ENCODE measurements at places on chromosomes 12 and 14. TPM values are rescaled to one million over a fixed set of nuclear protein-coding genes. Genes with fewer than 3 reads are reported as not detected.

- DNase-seq: no peak
Measured at GRCh38 chr12:11832093-11832492, 182.6 kb downstream of the ETV6 start.

- peak; percentile 52 for DNase-seq
Measured at GRCh38 chr14:58747181-58747580, 109.4 kb downstream of the DACT1 start.

- DNase-seq: no peak
Measured at GRCh38 chr12:106981788-106982187, 5.2 kb downstream of the MTERF2 start.

DNA sequence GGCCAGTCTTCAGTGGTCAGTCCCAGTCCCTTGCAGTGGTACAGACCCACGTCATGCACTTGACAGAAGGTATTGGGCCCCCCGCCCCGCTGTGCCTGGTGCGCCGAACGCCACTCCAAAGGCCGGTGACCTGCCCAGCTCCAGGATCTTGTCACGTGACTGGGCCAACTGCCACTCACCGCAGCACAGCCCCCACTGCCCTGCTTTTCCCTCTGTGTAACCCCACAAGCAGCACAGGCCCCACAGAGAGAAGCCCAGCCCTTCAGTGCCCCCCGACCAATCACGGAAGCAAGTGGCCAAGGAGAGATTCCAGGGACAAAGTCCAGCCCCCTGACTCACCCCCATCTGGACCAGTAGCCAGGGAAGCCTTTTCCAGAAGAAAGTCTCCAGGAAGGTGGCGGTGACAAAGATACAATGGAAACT, 498 bp downstream of the GPR132 start:
- DNase-seq: no peak

KMT2D gene
- total RNA-seq: 138 TPM

DNA sequence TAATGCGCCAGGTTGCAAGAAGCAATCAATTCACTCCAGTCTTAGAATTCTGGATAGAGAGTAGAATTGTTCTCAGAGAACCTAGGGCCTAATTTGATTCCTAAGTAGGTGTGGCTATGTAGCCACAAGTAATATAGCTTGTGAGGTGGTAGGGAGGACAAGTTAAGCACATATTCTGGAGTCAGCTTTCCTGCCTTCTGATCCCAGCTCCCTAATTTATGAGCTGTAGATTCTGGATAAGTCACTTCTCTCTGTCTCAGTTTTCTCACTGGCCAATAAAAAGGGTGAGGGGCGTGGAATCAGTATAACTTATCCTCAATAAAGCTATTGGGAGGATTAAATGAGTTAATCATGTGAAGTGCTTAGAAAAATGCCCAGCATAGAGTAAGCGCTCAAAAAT, 3.0 kb upstream of the SNW1 start:
- no peak for DNase-seq

AQP2 gene
- total RNA-seq: not detected

DNA sequence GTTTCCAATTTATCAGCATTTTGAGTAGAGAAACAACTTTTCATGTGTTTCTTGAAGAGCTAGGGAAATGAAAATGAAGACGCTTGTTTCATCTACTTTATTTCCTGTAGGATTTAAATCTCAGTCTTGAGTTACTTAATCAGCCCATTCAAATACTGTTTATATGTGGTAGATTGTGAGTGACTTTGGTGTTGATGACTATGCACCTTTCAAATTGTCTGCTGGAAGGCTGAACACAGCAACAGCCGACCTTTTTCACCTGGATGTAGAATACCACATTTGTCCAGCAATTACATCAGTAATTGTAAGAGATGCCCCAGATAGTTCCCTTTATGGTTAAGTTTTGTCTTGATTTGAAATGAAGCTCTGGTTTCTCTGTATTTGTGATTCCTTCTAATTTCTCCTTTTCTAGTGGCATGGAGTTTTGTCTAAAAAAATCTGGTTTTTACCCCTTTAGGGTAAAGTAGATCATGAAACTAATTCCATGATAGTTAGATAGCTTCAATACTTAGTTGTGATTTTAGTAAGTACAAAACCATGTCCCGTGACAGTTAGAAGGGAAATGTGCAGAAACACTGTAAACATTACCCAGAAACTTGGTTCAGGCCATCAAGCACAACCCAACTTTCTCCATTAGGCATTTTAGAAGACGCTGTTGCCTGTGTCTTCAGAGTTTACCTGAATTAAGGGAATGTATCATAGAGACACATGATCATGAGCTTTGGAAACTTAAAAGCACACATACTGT, 165.0 kb downstream of the SRGAP1 start:
- DNase-seq: no peak

FGF6 gene
- total RNA-seq: not detected

FSCB gene
- 0.14 TPM for total RNA-seq

GRCh38 chr12:131852551-131853299, 24.5 kb downstream of the MMP17 start:
- DNase-seq: no peak

- DNase-seq: no peak
Measured at GRCh38 chr14:52307905-52308304, 6.2 kb upstream of the PTGER2 start.

ASPG gene
- not detected for total RNA-seq

- DNase-seq: no peak
Measured at GRCh38 chr12:41919526-41920261, 225.0 kb downstream of the GXYLT1 start.

- no peak for DNase-seq
Measured at GRCh38 chr14:21626491-21627230, 8.1 kb downstream of the OR10G2 start.

PPP1R1A gene
- total RNA-seq: 9.0 TPM

LGMN gene
- total RNA-seq: 91.4 TPM

GRCh38 chr12:77723308-77723707, 107.4 kb upstream of the NAV3 start:
- DNase-seq: no peak

All from uterus (tissue), 4 donors.